Small intestine (tissue), 16 donors: ENCODE measurements at places on chromosomes 7 and 10.

- DNase-seq = no peak
Measured at GRCh38 chr7:83614112-83614511, 34.8 kb downstream of the SEMA3E start.

- DNase-seq = peak; percentile 8
Measured at GRCh38 chr7:115475761-115476385, 554.0 kb downstream of the MDFIC start.

GRCh38 chr7:148266795-148267194 is 323.8 kb upstream of the C7orf33 start:
- no peak for DNase-seq

GRCh38 chr7:112362053-112362650 is 88.1 kb upstream of the IFRD1 start:
- no peak for DNase-seq

DNA sequence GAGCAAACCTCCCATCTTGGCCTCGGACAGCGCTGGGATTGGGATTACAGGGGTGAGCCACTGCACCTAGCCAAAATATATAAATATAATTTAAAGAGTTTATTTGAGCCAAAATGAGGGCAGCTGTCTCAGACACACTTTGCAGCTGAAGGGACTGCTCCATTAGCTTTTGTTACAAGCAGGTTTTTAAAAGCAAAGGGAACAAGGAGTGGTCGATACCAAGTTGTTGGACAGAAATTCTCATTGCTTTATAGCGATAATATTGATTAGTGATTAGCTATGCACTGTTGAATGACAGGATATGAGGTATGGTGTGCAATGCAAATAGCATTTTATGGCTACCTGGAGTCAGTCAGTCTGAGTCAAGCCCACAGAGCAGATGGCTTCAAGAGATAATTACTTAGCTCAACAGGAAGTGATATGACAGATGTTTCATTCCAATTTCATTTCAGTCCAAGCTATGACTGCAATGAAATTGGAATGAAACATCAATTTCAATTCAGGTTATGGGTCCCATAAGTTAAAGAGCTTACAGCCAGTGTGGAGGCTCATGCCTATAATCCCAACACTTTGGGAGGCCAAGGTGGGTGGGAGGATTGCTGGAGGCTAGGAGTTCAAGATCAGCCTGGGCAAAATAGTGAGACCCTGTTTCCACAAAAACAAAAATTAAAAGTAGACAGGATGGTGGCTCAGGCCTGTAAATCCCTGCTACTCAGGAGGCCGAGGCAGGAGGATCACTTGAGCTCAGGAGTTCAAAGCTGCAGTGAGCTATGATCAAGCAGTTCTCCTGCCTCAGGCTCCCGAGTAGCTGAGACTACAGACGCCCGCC is 23.1 kb downstream of the TYW1 start:
- DNase-seq = peak; percentile 78

- DNase-seq = no peak
Measured at GRCh38 chr10:17814973-17815372, 5.8 kb downstream of the MRC1 start.

GRCh38 chr7:1144269-1144771 is 15.7 kb downstream of the ZFAND2A start:
- no peak for DNase-seq

- DNase-seq = no peak
Measured at GRCh38 chr10:81600185-81600584, 274.8 kb upstream of the NRG3 start.

GRCh38 chr10:120701381-120701780 is 149.8 kb upstream of the WDR11 start:
- no peak for DNase-seq

- DNase-seq = peak; percentile 55
Measured at GRCh38 chr7:81301815-81302214, 383.0 kb upstream of the SEMA3C start.

DNA sequence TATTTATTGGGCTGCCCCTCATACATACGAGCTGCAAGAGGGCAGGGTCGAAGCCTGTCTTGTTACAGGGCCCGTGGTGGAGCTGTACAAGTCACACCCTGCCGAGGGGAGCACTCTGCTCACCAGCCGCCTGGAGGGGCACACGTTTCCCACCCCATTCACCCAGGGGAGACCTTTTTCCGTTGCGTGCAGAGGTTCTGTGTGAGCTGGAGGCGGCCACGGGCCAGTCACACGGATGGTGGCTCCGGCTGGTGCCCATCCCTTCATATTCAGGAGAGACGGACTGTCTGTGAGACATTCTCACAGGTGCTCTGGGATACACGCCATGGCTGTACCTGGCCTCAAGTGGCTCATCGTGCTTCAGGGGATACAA is 47.9 kb upstream of the FAM20C start:
- DNase-seq = no peak
